ENCODE measurements at places on chromosomes 3 and 15.

DNA sequence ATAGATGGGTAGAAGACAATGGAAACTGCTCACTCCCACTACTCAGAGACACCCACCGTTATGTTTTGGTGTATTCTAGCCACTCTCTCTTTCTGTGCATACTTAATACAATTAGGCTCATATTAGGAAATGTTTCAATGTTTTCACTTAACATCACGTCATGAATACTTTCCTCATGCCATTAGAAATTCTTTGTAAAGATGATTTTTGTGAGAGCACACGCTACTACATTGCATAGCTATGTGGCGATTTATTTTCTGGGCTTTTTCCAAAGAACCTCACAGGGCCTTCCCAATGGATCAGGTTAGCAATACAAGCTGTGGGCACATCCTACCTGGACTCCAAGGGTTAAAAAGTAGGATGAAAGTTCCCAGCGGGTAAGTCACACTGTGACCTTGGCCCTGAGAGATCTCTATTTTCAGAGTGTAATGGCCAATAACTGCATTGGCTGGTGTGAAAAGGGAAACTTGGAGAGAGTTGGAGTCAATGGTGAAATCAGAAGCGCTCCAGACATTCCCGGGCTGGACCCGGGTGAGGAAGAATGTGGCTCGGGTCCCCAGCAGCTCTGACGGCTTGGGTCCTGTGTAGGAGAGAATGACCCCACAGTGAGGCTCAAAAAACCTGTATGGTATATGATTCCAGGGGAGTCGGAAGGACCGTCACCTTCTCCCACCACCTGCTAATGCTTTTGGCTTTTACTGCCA, 25.8 kb upstream of the TGM5 start:
- DNase-seq, result no peak

DNA sequence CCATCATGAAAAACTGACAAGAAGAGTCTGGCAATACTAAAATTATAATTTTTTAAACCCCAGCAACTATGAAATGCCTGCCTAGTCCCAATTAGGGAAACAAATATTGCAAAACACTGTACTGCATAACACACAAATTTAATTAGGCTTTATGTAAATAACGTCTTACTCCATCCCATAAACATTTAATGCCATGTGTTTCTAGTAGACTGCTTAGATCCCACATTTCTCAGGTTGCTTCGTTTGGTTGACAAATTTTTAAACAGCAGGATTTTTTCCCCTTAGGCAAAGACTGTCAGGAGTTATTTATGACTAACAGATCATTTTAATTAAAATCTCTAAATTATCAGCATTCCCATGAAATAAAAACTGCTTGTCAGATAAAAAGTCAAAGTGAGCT, 29.9 kb downstream of the EIF2AK4 start:
- DNase-seq, result no peak

DNA sequence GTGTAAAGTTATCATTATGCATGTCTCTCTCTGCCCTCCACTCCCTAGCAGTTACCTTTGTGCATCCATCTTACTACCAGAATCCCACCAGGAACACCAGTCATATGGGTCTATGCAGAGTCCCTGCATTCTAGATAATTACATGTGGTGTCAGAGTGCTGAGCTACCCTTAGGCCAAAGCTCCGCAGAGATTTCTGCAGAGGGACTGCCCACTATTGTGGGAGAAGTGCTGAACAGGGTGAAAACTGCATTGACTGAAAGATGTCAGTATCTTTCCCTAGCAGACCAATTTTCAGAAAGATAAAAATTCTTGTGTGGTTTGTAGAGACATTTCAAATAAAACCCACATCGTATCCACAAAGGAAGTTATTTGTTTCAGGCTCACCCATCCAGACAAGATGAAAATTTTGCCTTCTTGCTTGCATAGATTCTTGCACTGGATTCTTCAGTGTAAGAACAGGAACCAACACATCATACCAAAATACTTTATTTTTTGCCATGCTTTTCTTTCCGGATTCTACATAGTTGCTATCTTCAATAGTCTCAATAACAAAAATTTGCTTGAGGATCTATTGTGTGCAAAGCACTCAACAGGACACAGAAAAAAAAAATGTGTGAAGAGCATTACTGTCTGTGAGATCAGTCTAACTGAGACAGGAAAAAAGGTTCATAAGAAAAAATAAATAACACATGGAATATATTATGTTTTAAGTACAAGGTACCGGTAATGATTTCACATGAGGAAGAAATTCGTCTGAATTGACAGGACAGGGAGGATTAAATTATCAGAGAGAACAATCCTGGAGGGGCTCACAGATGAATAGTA, 32.0 kb upstream of the CCDC80 start:
- no peak for DNase-seq

- no peak for DNase-seq
These were observed 17.7 kb upstream of the AADAC start for GRCh38 chr3:151796105-151796680.

DNA sequence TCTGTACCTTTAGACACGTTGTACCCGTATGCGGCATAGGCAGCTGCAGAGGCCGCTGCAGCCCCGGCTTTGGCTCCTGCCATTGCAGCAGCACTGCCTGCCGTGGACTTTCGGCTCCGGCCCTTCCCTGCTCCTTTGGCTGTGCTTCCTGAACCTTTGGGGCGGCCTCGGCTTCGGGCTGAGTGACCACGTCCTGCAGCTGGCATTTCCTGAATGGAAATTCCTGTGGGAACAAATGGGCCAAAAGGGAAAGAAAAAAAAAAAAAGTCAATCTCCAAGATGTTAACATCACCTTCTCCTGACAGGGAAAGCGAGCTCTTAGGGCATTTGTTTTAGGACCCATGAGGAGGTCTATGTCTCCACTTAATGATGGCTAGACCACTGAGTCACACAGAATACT, 29.6 kb downstream of the CHAC1 start:
- no peak for DNase-seq

DNA sequence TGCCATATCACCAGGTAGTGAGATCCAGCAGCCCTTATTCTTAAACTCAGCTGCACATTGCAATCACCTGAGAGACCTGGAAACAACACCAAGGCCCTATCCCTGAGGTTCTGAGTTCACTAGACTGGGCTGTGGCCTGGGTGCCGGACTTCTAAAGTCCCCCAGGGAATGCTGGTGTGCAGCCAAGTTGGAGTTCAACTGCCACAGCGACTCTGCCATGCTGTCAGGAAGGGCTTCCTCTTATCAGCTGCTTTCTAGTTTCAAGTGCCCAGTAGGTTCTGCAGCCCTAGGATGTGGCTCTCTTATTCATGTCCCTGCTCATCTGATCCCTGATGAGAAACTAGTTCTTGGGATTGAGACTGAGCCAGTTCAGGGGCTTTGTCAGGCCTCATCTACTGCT, 47.8 kb downstream of the ACAA1 start:
- DNase-seq, result no peak

DNA sequence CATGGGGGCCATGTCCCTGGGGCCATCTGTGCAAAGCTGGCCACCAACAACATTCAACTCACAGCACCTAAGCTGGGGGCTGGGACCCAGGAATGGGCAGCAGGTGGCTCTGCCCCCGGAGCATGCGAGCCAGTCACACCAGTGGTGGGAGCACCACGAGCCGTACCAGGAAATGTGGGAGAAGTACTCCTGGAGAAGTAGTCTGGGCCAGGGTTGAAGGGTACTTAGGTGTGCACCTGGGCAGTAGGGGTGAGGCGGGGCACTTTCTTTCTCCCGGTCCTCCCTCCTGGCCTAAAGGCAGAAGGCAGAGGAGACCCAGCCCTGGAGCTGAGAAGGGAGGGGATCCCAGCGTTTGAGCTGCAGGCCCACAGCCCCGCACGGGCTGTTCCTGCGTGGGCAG, 94.2 kb downstream of the PLXNA1 start:
- no peak for DNase-seq

DNA sequence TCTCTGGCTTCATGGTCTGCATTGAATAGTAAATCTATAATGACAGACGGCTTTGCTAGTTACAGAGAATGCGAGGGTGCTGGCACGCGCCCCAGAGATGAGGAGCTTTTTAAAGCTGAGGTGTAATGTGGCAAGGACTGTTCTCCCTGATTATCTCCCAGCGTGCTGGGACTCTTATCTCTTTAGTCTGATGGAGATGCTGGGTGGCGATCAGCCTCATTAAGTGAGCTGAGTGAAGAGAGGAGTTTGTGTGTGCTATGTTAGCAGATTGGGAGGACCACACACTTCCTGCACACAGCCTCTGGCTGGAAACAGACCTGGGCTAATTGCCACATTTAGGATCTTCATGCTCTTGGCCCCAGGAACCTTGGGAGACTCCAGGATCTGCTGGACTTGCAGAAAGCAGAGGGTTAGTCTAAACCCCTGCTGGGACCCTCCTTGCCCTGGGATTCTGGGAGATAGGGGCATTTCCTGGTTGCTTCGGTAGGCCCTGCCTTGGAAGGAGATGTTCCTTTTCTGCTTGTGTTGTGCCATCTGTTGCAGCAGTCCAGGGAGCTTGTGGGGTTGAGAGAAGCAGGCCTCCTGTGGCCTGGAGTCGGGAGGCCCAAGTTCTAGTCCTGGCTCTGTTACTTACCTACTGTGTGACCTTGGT, 15.0 kb downstream of the PDIA5 start:
- no peak for DNase-seq

All from CD4-positive, alpha-beta T cell treated with Interleukin-2 at 100 ng/mL for 4 hours (primary cell).